Mucosa of gallbladder (tissue), 1 donor: ENCODE measurements at places on chromosomes 5 and 9. TPM values are rescaled to one million over a fixed set of nuclear protein-coding genes. Genes with fewer than 3 reads are reported as not detected.
A peak's percentile ranks its signal among the peaks of the same experiment; 100 is the strongest.

GRCh38 chr9:89881431-89881830 lies 276.6 kb downstream of the GADD45G start:
- DNase-seq: no peak

- no peak for DNase-seq
Observed at GRCh38 chr9:125998837-125999503, 251.8 kb downstream of the PBX3 start.

DNA sequence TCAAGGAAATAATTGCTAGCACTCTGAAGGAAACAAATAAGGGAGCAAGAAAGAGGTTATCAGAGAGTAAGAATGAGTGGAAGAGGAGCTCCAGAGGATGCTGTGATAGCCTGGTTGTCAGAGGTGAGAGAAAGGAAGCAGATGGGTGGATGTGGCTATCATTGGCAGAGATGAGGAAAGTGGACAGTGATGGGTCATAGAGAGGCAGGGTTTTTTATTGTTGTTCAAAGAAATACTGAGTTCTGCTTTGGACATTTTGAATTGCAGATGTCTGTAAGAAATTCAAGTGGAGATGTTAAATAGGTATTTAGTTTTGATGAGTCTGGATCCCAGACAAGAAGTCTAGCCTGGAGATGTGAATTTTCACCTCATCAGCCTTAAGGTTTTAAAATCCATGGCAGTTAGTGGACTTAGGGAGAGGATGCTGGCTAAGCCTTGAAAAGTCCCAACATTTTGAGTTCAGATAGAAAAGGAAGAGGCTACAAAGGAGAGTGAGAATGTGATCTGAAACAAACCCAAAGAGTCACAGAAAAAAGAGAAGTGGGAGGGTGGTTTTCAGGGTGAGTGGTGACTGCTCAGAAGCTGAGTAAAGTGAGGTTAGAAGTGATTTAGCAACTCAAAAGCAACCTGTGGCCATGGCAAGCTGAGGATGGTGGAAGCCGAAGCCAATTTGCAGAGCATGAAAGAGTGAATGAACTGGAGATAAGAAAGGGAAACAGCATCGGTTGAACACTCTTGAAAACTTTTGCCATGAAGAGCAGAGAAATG lies 50.4 kb downstream of the PPIC start:
- no peak for DNase-seq

GRCh38 chr9:107836300-107836699 lies 346.7 kb upstream of the KLF4 start:
- DNase-seq: no peak

DNA sequence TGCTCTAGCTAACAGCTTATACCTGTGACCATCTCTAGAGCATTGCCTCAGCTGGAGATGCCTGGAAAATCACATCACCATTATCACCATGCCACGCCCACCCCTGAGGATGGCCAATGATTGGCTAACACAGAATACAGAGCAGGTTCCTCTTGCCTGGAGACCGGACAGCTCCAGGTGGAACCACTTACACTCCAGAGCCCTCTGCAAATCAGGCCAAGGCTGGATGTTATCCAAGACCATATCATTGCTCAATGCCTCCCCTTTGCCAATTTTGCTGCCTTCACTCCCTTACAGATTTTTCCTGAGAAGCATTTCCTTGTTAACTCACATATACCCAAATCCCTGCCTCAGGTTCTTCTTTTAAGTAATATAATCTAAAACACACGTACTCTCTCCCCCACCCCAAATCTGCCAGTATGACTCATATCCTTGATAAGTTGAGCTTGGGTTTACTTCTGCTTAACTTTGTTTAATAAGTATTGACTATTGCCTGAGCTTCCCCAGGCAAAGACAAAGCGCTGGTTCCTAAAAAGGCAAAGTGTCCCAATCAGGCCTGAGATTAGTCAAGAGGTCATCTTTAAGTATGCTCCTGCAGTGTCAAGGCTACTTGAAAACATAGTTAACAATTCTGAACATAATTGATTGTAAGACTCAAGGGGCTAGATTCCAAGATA lies 309.6 kb downstream of the EPB41L4A start:
- peak; percentile 84 for DNase-seq

GRCh38 chr9:134344068-134344799 lies 18.0 kb downstream of the RXRA start:
- no peak for DNase-seq

The ORM1 gene
- 12.7 TPM for total RNA-seq
